ENCODE measurements at places on chromosomes 5 and 9.

- DNase-seq, result no peak
Measured at GRCh38 chr5:116130471-116130870, 45.6 kb downstream of the COMMD10 start.

- no peak for DNase-seq
Measured at GRCh38 chr5:26432386-26432785, 606.0 kb downstream of the CDH9 start.

DNA sequence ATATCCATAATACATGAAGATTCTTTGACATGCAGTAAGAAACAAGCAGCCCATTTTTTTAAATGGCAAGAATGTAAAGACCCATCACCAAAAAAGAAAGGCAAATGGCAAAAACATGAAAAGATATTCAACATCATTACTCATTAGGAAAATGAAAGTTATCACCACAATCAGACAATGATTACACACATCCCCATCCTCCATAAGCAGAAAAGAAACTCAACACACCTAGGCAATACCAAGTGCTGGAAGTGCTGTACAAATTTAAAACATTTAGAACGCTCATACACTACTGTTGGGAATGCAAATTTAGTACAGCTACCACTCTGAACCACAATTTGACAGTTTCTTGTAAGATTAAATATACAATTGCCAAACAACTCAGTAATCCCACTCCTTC lies 466.7 kb downstream of the ACTL7B start:
- no peak for DNase-seq

GRCh38 chr5:10213316-10213715 lies 36.4 kb downstream of the ATPSCKMT start:
- DNase-seq, result no peak

- peak; percentile 87 for DNase-seq
Measured at GRCh38 chr9:29214154-29214689, 1640.9 kb upstream of the C9orf72 start.

DNA sequence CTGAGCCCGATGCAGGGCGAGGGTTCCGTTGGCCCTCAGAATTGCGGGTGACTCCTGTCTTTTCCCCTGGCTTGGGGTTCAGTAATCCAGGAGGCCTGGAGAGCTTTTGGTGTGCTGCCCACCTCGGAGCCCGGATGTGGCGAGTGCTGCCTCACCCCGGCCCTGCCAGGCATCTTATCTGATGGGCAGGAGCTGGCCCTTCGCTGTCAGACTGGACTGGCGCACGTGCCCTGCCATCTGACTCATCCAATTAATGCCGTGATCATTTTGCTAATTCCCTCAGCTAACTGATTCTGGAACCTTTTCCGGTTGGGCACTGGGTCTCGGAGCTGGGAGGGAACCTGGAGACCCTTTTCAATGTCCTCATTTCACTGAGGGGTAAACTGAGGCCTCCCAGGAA lies 34.6 kb downstream of the RXRA start:
- DNase-seq, result no peak

DNA sequence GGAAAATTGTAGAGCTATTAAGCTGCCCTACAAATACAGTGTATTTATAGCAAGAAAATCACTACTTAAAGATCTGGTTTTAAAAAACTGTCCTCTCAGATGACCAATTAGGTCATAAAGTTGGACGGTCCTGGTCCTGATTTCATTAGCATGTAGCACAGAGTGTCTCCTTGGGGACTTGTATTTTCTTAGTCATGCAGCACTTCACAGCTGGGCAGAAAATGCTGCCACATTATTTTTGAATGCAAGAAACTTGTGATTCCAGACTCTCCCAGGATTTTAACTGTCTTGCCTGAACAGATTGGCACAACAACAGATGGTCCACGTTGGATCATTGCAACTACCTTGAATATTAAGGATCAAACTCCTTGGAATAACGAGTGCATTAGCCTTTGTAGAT lies 348.1 kb upstream of the SGCD start:
- DNase-seq, result no peak

- DNase-seq, result no peak
Measured at GRCh38 chr9:77561331-77562018, 86.6 kb downstream of the GNA14 start.

- DNase-seq, result no peak
Measured at GRCh38 chr9:79731171-79731890, 159.6 kb downstream of the TLE4 start.

GRCh38 chr9:38276771-38277439 lies 115.6 kb upstream of the ALDH1B1 start:
- DNase-seq, result no peak

DNA sequence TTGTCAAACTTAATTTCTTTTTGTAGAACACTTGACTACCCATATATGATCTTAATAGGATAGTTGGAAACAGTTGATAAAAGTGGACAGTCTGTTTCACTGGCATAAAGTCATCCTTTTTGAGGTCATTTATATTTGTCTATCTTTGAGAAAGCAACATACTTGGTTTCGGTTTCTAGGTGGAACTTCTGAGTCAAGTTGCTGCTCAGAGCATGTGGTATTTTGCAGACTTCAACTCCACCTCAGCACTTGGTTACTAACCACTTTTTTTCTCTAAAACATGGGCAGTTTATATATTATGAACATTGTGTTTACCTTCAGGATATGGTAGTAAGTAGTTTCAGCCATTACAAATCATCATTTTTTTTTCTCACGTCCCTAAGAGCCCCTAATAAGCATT lies 1749.0 kb upstream of the C9orf72 start:
- DNase-seq, result no peak

GRCh38 chr5:151661968-151662732 lies 24.6 kb downstream of the SPARC start:
- no peak for DNase-seq

DNA sequence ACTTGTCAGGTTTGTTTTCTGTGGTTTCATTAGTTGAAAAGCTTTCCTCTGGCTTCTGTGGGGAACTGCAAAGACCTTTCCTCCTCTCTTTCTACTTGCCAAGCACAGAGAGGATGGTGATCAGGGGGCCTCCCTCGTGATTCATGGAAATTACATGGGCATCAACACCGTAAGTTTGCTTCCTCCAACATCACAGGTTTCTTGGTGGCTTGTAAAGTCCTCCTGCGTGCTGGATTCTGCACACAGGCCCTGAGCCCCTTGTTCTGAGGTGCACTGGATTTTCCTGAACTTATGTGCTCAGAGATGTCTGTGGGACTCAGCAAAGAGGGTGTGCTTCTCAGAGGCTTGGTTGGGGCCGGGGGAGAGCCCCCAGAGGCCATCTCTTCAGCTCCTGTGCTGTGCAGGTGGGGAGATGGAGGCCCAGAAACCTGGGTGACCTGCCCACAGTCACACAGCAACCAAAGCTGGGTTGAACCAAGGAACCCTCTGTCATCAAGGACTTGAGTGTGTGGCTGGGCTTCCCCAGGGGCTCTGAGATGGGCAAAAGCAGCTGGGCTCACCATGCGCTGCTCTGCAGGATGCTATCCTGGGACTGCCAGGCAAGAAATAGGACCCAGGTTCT lies 36.5 kb downstream of the RGS3 start:
- no peak for DNase-seq
